ENCODE measurements at places on chromosomes 5 and 9.

DNA sequence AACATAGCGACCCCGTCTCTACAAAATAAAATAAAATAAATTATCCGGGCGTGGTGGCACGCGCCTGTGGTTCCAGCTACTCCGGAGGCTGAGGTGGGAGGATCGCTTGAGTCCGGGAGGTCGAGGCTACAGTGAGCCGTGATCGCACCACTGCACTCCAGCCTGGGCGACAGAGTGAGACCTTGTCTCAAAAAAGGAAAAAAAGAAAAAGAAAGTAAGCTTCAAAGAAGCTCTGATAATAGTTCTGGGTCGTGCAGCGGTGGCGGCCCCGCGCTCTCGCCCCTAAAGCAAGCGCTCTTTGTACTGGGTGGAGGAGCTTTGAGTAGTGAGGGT is 6.8 kb downstream of the TLX3 start:
- DNase-seq, result no peak

- no peak for DNase-seq
These were observed 45.7 kb upstream of the HAND1 start for GRCh38 chr5:154523709-154524108.

DNA sequence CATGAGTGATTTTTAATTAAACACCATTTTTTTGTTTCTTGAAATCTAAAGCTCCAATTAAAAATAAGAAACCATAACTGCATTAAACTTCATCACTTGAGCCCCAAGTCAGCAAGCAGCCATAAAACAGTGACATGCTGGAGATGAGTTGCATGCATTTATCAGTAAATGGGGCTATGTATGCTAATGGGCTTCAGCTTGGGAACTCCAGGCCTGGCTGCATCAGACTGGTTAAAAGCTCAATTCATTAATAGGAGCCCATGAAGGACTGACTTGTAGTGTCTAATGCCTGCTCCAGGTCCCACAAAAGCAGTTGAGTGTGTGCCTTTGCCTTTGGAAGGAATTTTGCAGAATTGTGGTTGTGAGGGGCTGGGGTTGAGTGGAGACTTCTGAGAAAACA is 33.6 kb upstream of the GPR151 start:
- no peak for DNase-seq

- no peak for DNase-seq
These were observed 526.7 kb upstream of the WWC1 start for GRCh38 chr5:167764641-167765289.

DNA sequence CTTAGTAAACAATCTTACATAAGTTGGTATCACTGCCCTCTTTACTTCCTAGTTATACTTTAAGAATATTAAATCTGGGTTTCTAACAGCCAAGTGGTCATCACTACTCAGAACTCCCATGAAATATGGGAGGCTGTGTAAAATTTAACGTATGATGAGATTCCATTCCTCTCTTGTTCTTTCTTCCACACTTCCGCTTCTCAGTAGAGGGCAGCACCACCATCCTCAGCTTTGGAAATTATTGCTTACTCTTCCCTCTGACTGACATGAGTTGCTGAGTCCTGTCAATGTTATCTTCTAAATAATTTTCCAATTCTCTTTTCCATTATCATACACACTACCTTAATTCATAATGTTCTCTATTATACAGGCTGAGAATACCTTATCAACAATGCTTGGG is 194.0 kb downstream of the RFX3 start:
- DNase-seq, result no peak
